ENCODE measurements at places on chromosomes 4 and X.

DNA sequence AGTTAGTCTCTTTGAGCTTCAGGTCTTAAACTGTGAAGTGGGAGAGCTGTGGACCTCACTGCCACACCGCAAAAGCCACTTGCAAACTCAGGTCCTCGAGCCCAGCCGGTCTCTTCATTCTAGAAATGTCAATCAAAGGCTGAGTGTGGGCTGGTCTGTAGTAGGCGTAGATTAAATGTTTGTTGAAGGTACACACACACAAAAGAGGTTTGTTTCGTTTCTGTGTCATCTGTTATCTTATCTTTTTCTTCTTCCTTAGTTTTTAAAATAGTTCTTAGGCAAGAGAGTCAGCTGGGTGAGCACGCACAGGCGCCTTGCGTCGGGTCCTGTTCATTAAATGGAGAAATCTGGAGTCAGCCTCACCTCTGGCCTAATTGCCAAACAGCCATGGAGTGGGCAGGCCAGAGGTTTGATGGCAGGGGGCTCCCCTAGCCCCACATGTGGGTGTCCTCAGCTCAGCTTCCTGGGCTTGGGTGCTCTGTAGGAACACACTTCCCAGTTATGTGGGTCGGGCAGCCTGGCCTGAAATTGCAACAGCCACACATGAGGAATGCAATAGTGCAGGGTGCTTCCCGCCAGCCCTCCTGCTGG lies 836 bp upstream of the PSAPL1 start:
- no peak for DNase-seq

DNA sequence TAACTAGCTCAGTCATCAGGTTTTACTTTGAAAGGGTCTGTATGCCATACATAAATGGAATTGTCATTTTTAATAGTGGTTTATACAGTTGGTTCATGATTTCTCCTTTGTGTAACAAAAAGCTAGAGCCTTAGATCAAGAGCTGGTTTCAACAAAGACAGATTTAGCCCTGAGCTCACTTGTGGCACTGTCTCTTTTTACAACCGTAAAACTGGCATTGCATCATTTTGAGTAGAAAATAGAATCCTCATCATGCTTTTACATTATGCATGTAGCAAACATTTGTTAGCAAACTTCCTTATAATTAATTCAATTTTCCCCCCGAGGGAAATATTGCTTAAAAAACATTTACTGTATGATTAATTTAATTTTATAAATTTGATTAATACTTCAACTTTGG lies 1871.5 kb downstream of the ARAP2 start:
- DNase-seq: no peak

GRCh38 chrX:136999024-136999423 lies 34.8 kb downstream of the GPR101 start:
- no peak for DNase-seq

GRCh38 chrX:71550578-71550977 lies 17.7 kb downstream of the OGT start:
- no peak for DNase-seq

DNA sequence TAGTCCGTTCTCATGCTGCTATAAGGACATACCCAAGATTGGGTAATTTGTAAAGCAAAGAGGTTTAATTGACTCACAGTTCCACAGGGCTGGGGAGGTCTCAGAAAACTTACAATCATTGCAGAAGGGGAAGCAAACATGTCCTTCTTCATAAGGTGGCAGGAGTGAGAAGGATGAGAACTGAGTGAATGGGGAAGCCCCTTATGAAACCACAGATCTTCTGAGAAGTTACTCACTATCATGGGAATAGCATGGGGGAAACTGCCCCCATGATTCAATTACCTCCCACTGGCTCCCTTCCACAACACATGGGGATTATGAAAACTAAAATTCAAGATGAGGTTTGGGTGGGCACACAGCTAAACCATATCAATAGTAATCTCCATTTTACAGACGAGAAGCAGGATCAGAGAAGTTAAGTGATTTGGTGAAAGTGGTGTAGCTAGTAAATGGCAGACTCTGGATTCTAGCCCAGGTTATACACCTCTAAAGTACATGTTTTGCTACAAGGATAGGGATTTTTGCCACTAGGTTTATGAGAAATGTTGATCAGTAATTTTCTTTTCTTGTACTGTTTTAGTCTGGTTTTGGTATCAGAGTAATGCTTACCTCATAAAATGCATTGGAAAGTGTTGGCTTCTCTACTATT lies 47.3 kb upstream of the C1GALT1C1 start:
- no peak for DNase-seq
